Bone marrow (tissue), 2 donors: ENCODE measurements at places on chromosomes 2 and 18.

GRCh38 chr2:233553366-233553765 lies 13.2 kb downstream of the USP40 start:
- no peak for DNase-seq

GRCh38 chr18:7927119-7927518 lies 360.0 kb downstream of the PTPRM start:
- no peak for DNase-seq

GRCh38 chr2:43368483-43369385 lies 142.3 kb upstream of the ZFP36L2 start:
- DNase-seq = no peak

GRCh38 chr2:202067589-202067988 lies 5.5 kb upstream of the KIAA2012 start:
- DNase-seq = no peak

DNA sequence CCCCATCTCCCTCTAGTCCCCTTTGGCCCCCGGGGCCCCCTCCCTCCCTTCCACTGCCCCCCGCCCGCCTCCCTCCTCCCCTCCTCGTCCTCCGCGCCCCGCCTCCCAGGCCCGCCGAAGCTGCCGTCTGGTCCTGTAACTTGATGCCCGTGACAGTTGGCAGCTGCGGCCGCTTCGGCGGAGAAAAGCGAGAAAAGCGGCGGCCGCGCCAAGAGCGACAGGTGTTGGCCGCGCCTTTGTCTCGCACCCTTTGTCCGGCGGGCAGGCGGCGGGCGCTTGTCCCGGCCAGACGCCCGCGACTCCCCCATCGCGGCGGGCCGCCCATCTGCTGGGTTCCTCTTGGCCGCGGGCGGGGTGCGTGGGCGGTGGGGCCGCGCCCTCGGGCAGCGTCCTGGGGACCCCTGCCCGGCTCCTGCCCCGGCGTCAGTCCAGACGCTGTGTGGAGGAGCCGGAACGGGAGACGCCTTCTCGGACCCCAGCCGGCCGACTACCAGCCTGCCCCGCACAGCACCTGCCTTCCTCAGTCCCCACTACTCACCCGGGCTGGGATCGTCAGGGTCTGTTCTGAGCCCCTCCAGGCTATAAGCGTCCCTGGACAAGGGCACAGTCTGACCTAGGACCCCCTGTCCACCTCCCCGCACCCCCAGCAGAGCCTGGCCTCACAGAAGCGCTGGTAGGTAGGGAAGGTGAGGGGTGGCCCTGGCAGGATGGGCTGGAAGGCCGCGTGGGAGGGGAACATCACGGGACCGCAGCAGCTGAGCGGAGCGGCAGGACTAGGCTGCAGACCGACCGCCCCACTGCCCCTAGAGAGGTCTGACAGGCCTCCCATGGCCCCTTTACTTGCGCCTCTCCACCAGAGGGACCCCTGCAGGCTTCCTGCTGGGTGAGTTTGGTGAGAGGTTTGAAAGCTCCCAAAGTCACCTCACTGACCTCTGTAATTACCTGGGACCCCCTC lies 1.2 kb upstream of the HES6 start:
- DNase-seq = no peak

- DNase-seq = peak; percentile 72
Observed at GRCh38 chr2:171522052-171522787, at the start of gene CYBRD1. CYBRD1 (plus strand) TSS chr2:171522474; CDS start chr2:171522546, 72 bp downstream.

- DNase-seq = no peak
Observed at GRCh38 chr2:16020389-16021008, 80.1 kb downstream of the MYCN start.

- DNase-seq = no peak
Observed at GRCh38 chr2:182816866-182817265, 49.6 kb downstream of the FRZB start.

DNA sequence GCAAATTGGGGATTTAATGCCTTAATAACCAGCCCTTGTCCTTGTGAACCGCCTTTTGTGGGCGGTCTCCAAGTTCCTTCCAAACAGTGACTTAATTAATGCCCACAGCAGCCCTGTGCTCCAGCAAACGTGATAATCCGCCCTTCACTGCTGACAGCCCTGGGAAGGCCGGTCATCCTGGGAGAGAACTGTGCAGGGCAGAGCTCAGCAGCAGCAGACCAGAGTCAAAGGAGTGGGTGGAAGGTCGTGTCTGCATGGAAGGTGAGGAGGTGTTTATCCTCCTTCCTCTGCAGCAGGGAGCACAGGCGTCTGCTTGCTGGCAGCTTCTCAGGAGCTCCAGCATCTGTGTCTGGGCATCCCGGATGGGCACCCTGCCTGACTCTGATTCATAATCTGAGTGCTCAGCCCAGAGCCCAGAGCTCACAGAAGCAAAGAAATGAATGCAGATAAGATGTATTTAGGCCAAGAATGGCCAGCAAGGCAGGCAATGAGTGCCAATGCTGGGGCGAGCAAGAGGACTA lies 270.0 kb upstream of the PXDN start:
- DNase-seq = no peak

- no peak for DNase-seq
Observed at GRCh38 chr2:132670496-132671150, 618 bp upstream of the LYPD1 start.

GRCh38 chr18:35889677-35890076 lies 82.8 kb upstream of the RMP24 start:
- DNase-seq = no peak

GRCh38 chr18:23547846-23548245 lies 38.5 kb downstream of the NPC1 start:
- DNase-seq = no peak

DNA sequence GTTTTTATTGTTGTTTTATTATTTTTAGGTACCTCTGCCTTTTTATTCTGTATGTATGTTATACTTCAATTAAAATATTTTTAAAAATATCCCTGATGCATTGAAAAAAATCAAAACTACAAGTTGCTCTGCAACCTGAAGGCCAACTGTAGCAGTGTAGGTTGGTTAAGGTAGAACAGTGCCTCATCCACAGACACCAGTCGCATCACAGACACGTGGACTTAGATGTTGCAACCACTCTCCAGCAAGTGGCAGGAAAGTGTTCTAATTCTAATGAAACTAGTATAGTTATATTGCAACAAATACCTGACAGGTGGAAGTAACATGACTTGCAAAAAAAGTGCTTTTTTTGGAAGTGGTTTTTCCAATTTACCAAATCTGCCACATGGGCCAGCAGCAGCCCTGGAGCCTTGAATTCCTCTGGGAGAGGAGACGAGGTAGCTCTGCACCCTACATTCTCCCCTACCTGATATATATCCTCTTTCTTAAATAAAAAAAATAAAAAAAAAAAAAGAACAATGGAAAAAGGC lies 28.4 kb upstream of the SLC3A1 start:
- DNase-seq = no peak

DNA sequence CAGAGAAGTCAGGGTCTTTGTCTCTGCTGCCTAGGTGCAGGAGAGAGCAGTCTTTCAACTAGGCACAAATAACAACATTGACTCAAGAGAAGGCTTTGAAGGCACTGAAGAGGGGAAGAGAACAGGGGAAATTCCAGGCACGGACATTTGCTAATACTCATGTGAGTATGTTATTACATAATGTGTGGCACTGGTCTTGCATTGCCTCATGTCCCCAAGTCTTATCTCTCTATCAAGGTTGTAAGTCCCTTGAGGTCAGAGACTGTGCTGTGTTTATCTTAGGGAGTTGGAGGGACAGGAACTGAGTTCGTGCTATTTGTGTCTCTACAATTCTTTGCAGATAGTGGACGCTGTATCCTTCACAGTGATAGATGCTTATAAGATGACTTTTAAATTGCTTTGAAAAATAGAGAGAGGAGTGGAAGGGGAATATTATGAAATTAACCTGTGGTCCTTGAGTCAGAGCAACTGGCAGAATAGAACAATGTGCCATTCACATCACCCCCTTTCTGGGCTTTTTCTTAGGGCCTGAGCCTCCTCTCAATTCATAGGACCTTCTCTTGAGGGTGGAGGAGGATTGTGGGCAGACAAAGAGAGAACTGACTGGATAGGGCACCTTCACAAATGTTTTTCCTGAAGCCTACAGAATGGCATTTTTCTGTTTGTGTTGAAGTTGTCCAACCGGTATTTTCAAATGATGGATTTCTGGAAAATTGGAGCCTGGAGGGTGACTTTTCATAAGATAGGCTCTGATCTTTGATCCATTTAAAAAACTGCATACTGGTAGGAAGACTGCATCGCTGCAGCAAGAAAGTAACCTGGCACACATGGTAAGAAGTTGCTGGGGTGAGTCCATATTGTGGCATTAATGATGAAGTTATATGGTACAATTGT lies 96.6 kb upstream of the CXCR4 start:
- DNase-seq = peak; percentile 20
